Activated T-cell treated with anti-CD3 and anti-CD28 coated beads for 4 hours (primary cell): ENCODE measurements at places on chromosomes 1 and 21.

DNA sequence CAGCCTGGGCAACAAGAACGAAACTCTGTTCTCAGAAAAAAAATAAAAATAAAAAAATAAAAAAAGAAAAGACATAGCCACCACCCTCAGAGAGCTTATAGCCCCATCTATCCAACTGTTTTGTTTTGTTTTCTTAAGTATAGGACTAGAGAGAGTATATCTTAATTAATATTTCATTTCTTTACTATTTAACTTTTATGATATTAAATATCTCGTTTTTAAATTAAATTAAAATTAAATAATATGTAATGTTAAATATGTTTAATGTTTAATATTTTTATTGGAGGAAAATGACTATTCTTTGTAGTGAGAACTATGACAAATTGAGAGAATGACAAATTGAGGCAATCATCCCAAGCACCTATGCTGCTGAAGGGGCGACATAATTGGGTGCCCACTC lies 33.1 kb upstream of the YTHDF2 start:
- no peak for DNase-seq

DNA sequence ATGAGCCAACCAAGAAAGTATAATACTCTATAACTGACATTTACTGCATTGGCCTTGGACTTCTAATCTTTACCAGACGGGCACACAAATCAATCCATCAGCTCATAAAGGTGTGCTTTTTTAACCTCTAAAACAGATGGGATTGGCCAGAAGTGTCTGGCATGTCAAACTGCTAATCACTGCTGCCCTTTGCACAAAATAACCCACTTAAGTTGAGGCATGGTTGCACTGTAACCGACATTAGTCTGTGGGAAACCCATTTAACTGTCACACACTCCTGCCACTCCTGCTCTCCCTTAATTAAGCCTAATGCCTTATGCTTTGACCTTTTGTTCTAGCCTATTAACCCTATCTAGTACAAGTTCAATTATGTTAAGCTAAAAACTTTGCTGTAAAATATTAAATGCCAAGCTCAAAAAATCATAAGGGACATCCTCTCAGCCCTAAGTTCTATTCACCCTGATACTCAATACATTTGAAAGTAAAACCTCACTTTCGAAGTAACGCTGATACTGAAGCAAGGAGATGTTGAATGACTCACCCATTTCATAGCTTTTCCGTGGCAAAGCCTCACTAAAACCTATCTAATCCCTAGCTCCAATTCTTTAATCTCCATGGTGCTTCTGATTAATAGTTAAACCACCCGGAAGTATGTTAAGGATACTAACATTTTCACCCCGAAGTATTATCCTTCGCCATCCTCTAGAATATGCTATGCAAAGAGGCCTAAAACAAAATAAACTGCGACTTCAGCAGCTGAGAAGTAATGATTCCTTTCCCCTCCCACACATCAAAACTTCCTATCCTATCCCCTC lies 12.9 kb downstream of the NRIP1 start:
- DNase-seq = no peak

DNA sequence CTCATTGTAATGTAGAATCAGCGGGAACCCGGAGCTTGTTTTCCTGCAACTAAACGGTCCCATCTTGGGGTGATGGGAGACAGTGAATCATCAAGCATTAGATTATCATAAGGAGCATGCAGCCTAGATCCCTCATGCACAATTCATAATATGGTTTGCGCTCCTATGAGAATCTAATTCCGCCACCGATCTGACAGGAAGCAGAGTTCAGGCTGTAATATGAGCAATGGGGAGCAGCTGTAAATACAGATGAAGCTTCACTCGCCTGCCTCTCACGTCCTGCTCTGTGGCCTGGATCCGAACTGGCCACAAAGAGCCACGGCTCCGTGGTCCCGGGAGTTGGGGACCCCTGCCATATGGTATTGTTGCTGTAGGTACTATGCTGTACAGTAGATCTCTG lies 1.6 kb downstream of the IFI44 start:
- DNase-seq = no peak

DNA sequence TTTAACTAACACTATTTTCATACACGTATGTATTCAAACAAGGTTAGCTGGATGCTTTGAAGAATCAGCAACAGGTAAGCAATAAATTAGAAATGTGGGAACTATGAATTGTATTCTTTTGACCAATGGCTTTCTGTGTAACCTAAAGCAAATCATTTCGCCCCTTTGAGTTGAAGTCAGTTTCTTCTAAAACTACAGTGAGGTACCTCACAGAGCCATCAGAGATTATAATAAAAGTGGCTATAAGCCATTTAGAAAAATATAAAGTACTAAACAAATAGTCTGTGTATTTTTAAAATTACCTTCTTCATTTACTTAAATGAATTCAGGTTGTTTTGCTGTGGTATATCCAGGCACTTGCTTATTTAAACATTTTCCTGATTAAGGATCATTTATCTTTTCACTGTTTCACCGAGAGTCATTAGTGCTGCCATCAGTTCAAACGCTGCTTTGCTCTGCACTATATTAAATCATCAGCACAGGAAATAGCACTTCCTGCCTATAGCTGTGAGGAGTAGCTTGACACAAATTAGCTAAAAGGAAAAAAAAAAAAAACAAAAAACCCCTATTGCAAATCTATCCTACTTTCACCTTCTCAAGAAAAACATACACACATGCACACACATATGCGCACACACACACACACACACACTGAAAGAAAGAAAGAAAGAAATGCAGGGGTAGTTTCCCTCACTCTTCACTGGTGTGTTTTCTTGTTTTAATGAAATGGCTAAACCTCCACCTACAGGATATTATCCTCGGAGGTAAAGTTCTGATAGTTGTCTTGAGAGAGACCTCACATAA lies 39.8 kb upstream of the C1orf105 start:
- no peak for DNase-seq

DNA sequence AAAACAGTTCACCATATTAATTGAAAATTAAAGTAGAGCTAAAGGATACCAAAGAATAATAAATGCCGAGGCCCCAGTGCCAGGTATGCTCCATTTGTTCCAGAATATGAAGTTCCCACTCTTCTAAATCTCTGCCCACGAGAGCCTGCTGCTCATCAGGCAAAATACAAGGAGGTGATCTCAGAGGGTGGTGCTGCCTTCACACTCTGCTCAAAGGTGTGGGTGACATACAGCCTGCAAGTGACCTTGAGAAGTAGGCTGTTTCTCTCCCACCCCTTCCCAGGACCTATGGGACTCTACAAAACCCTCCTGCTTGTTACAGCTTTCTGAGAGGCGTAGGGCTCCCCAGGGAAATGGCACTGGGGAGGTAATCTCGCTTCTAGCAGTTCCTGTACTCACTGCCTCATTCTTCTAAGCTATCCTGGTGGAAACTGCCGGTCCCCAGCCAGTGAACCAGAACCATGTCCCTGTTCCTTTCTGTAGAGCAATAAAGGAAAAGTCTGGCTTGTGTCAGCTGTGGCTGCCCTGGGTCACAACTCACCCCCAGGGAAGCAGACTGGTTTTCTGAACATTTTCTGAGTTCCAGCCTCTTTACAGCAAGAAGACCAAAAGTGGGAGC lies 26.9 kb upstream of the DPT start:
- no peak for DNase-seq

GRCh38 chr1:176450526-176450925 lies 12.4 kb upstream of the PAPPA2 start:
- no peak for DNase-seq

DNA sequence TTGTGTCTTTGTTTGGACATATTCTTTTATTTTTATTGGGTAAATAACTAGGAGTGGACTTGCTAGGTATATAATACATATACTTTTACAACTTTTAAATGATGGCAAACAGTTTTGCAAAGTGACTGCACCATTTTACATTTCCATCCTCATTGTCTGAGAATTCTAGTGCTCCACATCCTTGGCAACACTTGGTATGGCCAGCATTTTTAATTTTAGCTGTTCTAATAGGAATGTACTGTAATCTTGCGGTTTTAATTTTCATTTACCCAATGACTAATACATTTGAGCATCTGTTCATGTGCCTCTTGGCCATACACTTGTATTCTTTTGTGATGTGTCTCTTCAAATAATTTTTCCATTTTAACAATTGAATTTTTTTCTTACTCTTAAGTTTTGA lies 37.0 kb upstream of the ATP6V1G3 start:
- no peak for DNase-seq

DNA sequence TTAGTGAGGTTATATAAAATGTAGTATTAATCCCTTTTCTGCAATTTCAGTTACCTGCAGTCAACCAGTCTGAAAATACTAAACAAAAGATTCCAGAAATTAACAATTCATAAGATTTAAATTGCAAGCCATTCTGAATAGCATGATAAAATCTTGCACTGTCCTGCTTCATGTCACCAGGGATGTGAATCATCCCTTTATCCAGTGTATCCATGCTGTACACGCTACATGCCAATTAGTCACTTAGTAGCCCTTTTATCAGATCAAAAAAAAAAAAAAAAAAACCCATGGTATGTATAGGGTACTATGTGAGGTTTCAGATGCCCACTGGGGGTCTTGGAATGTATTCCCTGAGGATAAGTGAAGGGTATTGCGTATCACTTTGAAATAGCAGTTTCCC lies 191.3 kb upstream of the HP1BP3 start:
- DNase-seq = no peak

- DNase-seq = no peak
Measured at GRCh38 chr1:110125810-110126209, 13.6 kb downstream of the UBL4B start.

GRCh38 chr1:117651616-117652015 lies 45.8 kb downstream of the TENT5C start:
- no peak for DNase-seq

GRCh38 chr1:30724175-30724574 lies 790 bp upstream of the MATN1 start:
- DNase-seq = no peak

DNA sequence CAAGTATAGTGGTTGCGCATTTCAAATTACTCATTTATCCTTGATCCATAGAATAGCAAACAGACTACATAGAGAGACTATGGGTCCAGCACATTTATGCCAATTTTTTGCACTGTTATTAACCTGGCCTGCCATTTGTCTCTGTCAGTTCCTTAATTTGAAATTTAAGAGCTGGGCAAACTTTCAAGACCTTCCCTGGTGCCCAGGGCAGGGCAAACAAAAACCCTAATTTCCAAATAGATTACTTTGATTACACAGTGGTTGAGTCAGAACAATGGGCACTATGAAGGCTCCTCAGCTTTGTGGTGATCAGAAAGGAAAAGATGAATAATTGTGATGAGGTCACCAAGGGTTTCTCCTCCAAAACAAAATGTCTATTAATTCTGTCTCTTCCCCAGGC lies 80.6 kb downstream of the TNFSF18 start:
- DNase-seq = no peak

DNA sequence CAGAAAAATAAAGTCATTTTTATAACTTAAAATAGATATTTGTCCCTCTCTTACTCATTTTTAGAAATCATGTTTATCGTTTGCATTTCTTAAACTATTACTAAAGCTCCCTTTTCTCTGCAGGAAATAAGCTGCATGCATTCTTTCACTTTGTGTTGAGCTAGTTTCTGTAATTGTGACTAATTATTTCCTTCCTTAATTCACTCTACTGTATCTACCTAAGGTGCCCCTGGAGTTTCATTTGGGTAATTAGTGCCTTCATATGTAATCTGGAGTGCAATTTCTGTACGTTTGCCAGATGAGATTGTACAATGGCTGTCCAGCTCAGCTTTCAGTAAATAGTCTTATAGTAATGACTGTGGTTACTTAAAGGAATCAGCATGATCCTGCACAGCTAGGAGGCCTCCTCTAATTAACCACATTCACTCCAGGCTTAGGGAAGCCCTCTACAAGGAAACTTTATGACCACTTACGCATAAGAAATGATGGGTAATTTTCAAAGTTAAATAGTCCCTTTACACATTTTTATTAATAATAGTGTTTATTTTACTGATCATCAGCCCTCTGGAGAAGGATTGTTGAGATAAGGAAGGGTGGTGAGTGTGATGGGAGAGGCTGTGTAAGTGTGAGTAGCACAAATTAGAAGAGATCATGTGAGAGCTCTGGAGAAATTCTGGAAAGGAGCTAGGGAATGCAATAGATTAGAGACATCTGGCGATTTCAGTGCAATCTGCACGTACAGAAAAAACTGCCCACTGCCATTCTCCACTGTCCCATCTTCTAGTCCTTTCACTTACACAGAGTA lies 86.8 kb downstream of the LRRC8C start:
- DNase-seq = no peak

DNA sequence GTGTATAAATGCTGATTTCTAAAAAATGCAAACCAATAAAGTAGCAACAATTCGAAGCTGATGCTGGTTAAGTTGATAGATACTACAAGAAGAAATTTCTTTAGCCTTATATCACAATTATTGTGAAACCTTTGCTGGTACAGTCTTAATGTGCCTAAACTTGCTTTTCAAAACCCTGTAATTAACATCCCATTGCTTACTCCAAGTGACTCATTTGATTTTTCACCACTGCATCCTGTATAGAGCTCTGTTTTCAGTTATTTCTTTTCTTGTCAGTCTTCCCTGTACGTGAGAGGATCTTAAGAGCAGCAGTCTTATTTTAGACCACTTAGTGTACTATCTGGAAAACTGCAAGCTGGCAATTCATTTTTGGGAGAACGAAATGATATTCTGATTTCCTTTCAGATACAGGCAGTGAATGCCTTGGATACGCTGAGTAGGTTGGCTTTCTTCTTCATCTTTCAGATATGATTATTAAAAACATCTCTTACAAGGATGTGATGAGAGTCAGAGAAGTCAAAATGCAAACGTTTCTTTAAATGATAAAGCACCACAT lies 210.3 kb downstream of the KCTD3 start:
- no peak for DNase-seq

DNA sequence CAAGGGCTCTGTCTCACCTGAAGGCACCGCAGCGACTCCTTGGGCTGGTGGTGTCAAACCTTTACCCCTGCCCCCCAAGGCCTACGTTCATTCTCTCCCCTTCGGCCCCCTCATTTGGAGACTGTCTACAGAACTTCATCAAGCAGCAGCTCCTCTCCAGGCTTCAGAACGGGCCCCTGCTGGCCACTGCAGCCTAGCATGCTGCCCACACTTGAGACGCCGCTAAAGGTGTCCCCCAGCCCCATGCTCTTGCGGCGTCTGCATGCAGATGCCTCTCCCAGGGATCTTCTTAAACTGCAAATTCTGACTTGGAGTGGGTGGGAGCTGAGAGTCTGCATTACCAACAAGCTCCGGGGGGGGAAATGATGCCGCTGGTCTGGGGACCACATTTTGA lies 104.2 kb downstream of the PRDM2 start:
- no peak for DNase-seq

DNA sequence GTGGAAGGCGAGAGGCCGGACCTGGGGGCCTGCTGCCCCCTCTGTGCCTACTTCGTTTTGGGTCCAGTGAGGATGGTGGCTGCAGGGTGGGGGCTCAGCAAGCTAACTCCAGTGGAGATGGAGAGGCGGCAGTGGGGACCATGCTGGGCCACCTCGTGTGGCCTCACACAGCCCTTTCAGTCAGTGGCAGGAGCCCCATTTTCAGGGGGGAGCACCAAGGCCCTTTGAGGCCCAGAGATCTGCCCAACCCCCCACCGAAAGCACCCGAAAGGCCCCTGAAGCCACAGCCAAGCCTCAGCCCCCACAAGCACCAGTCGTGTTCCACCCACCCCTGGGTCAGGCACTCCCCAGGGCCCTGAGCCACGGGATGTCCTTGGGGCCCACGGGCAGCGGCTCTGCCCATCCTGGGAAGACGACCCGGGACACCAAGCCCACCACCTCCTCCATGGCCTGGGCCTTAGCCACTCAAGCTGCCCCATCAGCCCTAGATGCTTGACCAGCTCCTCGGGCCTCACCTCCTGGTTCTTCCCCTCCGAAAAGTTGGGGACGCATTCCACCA lies 345 bp downstream of the FTCD start:
- DNase-seq = no peak

GRCh38 chr1:147377263-147378246 lies 135.1 kb downstream of the CHD1L start:
- DNase-seq = no peak

- no peak for DNase-seq
Measured at GRCh38 chr21:42236693-42237092, 17.8 kb downstream of the ABCG1 start.
